ENCODE measurements at places on chromosomes 5 and 9.

DNA sequence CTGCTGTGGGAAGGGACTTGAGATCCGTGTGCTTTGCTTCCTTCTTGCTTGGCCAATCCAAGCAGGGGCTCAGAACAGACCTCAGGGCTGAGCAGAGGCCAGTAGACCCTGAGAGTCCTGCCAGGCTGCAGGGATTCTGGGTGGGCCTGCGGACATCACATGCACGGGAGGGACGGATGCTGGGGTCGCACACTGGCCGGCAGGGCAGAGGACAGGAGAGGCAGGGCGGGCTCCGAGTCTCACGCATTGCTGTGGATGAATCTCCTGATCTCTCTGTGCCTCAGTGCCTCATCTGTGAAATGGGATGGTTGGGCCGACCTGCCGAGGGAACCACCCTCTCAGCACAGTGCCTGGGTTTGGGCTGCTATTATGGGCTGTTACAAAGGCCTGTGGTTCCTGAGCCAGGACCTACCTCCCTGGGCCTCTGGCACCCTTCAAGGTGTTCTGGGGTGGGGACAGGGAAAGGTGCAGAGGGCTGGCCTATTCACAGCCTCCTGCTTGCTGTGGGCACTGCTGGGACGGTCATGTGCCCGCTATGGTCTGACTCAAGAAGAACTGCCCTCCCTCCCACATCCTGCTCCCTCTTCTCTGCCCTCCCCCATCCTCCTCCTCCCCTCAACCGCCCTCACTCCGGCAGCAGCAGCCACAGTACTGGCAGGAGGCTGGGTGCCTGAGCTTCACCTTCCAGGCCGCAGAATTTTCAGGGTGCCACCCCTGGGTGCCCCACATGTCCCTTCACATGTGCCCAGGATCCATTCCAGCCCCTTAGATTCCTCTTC is 43.3 kb downstream of the NCS1 start:
- peak; percentile 56 for DNase-seq

GRCh38 chr9:37902796-37903646 is 906 bp downstream of the SLC25A51 start:
- peak; percentile 65 for DNase-seq

DNA sequence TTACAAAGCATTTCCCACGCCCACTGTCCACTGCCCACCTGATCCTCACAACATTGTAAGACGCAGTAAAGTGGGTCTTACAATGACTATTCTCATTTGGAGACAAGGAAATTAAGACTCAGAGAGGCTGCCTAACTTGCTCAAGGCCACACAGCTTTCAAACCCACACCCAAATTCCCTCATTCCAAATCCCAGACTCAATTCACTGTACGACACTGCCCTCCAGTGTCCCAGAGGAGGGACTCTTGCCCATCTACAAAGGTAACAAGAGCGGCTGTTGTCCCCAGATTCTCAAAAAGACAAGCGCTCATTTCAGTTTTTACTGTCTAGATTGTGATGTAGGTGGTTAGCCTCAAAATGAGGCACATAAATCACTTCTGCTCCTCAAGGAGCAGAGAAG is 184.6 kb downstream of the ACTL7B start:
- DNase-seq: peak; percentile 1

GRCh38 chr9:116549061-116549664 is 137.9 kb upstream of the TRIM32 start:
- DNase-seq: peak; percentile 97

- DNase-seq: no peak
Measured at GRCh38 chr9:83313781-83314180, 224.4 kb downstream of the FRMD3 start.

- DNase-seq: no peak
Measured at GRCh38 chr9:133932633-133933032, 59.5 kb downstream of the VAV2 start.
